Activated CD8-positive, alpha-beta T cell treated with anti-CD3 and anti-CD28 coated beads for 36 hours (primary cell): ENCODE measurements at places on chromosomes 16 and 17. TPM values are rescaled to one million over a fixed set of nuclear protein-coding genes. Genes with fewer than 3 reads are reported as not detected.

Gene PRR15L
- not detected for total RNA-seq

Gene PLLP
- 0.51 TPM for total RNA-seq

Gene PRSS8
- total RNA-seq: not detected

Gene TBC1D26
- total RNA-seq: 0.76 TPM

Gene EFCAB5
- total RNA-seq: 0.81 TPM

Gene ADORA2B
- total RNA-seq: 5.4 TPM

Gene CYB5B
- 163 TPM for total RNA-seq

Gene TGFB1I1
- total RNA-seq: 1.2 TPM

Gene ZNF19
- 4.1 TPM for total RNA-seq

Gene HCRT
- total RNA-seq: not detected

Gene CA5A
- not detected for total RNA-seq

Gene C17orf50
- not detected for total RNA-seq

Gene RAB11FIP4
- total RNA-seq: 38.2 TPM

Gene RBFOX1
- not detected for total RNA-seq

Gene SLX4
- 10.1 TPM for total RNA-seq

Gene LGALS9B
- total RNA-seq: not detected

Gene DHRS7C
- not detected for total RNA-seq

Gene C16orf74
- 1.4 TPM for total RNA-seq

Gene NDRG4
- 1.3 TPM for total RNA-seq

Gene MEIOC
- 0.25 TPM for total RNA-seq

Gene TERF2IP
- total RNA-seq: 68.1 TPM

Gene CHST6
- not detected for total RNA-seq

Gene PRSS21
- 11.3 TPM for total RNA-seq

Gene TBC1D28
- not detected for total RNA-seq

Gene C17orf113
- total RNA-seq: 0.77 TPM

Gene C17orf78
- total RNA-seq: not detected

Gene SMTNL2
- not detected for total RNA-seq

Gene WSCD1
- total RNA-seq: not detected

Gene CDH1
- total RNA-seq: 0.16 TPM

Gene C16orf95
- total RNA-seq: 11.5 TPM

Gene RND2
- total RNA-seq: not detected

Gene SKAP1
- 73.9 TPM for total RNA-seq

Gene ELMO3
- 5.6 TPM for total RNA-seq

Gene GNG13
- total RNA-seq: not detected
